Astrocyte of the cerebellum (primary cell): ENCODE measurements at places on chromosomes 1 and 21.

GRCh38 chr21:31156169-31156568, 117.9 kb upstream of the KRTAP19-8 start:
- no peak for DNase-seq

DNA sequence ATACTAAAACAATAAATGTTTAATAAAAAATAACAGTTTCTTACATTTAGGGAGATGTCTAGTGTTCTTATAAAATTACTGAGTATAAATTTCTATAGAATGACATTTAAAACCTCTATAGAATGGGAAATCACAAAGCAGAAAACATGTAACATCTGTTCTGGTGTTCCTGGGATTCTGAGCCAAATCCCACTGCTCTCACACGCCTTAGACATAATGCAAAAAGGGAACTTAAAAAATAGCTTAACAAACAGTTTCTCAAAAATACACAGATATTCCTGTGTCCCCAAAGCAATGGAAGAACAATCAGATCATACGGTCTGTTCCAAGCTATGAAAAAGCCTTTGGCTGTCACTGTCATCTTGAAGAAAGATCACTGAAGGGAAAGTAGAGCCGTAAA, 27.0 kb upstream of the ZNF124 start:
- no peak for DNase-seq

DNA sequence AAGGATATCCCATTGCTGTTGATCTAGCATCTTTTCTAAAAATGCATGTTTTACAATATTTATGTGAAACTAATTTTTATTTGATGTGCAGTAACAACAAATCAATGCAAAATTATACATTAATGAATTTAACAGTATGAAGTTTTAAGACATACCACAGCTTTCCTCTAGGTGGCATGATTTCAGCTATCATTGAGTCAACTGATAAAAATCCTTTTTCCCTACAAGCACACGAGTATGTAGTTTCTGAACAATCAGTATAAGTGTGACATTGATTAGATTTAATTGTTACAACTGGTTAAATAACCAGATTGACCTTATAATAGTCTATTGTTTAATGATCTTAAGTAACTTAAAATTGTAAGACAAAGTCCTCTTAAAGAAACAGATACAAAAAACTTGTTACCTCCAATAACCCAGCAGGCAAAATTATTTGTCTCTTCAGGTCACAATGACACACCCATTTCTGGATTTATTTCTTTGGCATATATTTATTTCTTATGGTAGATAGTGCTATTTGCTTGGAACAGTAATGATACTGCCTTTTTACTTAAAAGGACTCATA, 5.8 kb upstream of the TGFB2 start:
- no peak for DNase-seq

- DNase-seq, result no peak
These were observed 169.6 kb downstream of the TGFB2 start for GRCh38 chr1:218514689-218515088.

- DNase-seq, result no peak
These were observed 16.2 kb upstream of the WDR26 start for GRCh38 chr1:224450561-224451350.

- no peak for DNase-seq
These were observed 199.1 kb downstream of the SLC45A1 start for GRCh38 chr1:8516793-8517556.

GRCh38 chr1:225962440-225962975, 21.5 kb upstream of the LEFTY2 start:
- no peak for DNase-seq

GRCh38 chr1:12585951-12586942, 31.8 kb downstream of the DHRS3 start:
- no peak for DNase-seq

GRCh38 chr1:202011994-202012393, 1.6 kb downstream of the ELF3 start:
- no peak for DNase-seq

- DNase-seq, result no peak
These were observed 94.7 kb upstream of the SLC25A33 start for GRCh38 chr1:9444532-9444931.

DNA sequence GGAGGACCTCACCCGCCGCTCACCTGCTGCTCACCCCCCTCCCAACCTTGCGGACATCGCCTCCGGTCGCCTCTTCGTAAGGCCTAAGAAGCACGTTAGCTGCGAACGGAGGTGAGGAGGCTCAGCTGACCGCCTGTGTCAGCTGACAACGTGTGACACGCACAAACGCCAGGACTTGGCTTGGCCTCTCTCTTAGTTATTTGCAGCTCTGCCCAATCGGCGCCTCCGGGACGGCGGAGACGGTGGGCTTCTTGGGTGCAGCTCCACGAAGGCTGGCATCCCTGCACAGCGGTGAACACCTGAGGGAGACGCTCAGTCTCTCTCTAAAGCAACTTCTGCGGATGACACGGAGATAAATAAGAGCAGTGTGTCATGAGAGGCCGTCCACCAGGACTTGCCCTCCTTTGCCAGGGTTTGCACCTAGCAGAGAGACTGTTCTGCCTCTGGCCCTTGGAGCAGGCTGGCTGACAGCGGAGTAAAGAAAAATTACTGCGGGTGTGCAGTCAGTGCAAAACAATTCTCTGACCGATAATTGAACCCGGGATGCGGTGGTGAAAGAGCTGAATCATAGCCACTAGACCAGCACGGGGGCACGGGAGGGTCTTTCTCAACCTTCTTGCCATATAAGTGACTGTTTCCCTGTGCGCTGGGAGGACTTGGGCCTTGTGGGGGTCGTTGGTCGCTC, 318.9 kb downstream of the FAM72C start:
- no peak for DNase-seq

DNA sequence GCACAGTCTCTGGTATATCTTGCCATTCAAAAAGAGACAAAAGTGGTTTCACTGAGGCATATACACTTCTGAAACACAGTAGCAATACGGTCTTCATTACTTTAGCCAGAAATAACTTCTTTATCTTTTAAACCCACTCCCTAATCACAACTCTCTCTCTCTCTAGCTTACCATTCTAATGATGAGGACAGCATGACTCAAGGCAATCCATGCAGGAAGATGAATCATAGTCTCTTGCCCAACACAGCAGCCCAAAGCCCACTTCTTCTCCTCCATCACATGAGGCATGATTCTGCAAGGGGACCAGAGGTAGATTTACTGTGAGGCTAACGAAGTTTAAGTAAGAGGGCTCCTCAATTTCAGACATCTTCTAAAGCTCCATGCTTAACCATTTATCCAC, 285.0 kb upstream of the NR5A2 start:
- peak; percentile 49 for DNase-seq

GRCh38 chr1:118878661-118879060, 109.5 kb downstream of the TBX15 start:
- DNase-seq, result no peak

GRCh38 chr1:205210756-205211168, 740 bp downstream of the DSTYK start:
- no peak for DNase-seq

DNA sequence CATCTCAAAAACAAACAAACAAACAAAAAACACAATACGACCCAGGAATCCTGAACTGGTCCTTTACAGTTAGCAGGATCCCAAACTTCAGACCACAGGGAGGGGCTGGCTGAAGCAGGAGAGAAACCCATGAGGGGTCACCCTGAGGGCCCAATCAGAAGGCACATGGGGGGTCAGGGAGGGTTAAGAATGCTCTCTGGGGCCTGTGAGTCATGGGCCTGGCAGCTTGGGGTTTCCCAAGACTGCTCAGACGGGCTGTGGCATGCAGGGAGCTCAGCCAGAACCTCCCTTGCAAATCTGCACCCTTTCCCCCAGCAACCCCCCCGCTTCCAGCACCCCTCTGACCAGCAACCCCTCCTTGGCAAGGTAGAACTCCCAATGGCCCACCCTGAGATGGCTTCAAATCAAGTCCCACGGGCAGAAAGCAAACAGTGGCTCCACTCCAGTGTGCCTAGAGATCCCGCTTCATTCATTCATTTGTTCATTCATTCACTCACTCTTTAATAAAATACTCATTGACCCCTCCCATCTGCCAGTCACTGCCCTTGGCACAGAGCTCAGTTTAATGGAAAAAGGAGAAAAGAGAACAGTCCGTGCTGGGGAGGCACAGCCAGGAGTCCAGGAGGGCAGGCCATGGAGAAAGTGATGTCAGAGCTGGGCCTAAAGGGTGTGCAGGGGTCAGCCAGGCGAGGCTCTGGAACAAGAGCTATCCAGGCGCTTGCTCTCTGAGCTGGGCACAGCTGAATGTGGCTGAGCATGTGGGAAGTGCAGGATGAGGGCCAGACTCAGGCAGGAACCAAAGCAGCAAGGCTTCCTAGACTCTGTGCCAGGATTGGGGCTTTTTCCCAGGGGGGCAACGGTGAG, 8.2 kb downstream of the UQCRHL start:
- peak; percentile 90 for DNase-seq

DNA sequence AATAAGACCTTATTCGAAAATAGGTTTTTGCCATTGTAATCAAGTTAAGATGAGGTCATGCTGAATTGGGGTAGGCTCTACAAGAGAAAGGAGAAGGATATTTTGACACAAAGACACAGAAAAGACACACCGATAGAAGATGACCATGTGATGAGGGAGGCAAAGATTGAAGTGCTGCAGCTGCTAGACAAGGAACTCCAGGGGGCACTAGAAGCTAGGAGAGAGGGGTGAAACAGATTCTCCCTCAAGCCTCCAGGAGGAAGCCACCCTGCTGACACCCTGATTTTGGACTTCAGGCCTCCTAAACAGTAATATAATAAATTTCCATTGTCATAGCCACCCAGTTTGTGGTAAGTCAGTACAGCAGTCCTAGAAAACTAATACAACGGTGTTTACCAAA, 506.8 kb upstream of the CAMK1G start:
- DNase-seq, result no peak

DNA sequence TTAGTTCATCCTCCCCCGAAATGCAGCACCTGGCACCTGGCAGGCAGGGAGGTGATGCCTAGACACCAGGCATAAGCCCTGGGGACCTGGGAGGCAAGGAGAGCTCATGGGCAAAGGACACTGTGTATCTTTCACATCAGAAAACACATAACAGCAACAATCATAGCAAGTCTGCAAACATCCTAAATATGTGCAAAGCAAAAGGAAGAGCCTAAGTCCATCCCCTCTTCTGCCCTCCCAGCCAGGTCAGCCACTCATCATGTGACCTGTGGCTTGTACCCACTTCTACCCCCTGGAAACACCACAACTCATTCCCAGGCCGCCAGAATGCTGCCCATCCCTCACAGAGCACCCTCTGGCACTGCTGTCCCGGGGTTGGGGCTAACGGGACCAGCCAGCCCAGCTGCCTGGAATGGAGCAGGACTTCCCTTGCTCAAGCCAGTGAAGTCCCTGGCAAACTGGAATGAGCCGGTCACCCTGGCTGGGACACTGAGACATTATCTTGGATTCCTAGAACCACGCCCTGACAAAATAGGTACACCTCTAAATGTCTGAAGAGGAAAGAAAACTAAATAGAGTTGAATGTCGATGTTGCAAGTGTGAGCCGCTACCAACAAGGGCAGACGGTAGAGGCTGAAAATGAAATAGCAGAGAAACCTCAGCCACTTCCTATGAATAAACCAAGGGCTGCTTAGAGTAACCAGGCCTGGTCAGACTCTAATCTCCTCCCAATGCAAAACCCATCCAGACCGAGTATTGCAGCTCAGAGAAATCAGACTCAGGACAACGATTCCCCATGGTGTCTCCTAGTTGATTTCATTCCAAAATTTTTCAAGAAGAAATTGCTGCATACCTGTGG, 29.4 kb downstream of the TMPRSS2 start:
- peak; percentile 26 for DNase-seq

DNA sequence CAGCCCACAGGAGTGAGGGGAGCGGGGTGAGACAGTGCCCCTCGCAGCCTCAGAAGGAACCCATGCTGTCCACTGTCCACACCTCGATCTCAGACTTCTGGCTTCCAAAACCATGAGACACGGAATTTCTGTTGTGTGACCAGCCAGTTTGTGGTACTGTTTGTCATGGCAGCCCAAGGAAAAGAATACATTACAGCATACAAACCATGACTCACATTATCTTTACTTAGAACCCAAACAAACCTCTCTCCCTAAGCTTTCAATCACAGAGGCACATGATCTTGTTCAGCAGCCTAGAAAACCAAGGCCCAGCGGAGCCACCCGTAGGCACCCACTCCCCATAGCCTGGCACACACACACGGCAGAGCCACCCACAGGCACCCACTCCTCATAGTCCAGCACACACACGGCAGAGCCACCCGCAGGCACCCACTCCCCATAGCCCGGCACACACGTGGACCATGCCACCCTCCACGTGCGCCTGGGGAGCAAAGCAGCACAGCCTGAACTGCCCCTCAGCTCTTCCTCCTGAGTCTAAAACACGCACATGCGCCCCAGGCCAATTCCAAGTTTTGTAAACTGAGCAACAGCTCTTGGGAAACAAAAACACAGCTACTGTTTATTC, 458 bp upstream of the KRTAP10-4 start:
- no peak for DNase-seq
